ENCODE measurements at places on chromosomes 7 and 10.

DNA sequence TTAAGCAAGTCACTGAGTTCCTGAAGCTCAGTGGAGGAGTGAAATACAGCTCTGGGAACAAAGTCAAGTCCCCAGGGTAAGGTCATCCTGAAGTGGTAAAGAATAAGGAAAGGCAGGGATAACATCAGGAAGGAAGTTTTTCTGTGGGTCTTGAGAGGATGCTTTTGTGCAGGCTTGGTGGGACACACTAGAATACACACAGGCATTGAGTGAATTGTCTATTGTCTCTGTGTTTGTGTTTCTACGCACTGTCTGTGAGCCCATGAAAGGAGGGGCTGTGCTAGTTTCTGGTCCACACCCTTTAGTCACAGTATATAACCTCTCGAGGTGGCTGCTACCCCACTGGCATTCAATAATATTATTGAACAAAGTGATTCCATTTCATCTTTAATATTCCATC lies 95.8 kb upstream of the ABCB5 start:
- no peak for DNase-seq

DNA sequence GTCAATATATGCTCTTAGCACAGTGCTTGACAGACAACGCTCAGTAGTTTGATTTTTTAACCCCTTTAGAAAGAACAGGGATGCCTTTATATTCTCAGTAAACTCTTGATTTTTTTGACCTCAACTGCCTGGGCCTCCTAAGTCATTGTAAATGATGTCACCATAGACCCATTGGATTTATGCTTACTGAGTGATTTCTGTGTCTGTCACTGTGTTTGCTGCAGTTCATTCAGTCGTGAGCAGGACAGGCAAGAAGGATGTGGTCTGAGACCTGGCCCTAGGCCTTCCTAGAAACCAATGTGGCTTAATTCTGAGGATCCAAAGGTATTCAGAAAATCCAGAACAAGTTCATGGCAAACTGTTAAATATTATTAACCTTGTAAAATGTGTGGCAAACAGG lies 868.1 kb downstream of the XPNPEP1 start:
- DNase-seq: no peak

GRCh38 chr7:101146-102046 lies 91.0 kb upstream of the FAM20C start:
- DNase-seq: peak; percentile 70

GRCh38 chr7:26510231-26510957 lies 218.7 kb downstream of the SNX10 start:
- DNase-seq: no peak

DNA sequence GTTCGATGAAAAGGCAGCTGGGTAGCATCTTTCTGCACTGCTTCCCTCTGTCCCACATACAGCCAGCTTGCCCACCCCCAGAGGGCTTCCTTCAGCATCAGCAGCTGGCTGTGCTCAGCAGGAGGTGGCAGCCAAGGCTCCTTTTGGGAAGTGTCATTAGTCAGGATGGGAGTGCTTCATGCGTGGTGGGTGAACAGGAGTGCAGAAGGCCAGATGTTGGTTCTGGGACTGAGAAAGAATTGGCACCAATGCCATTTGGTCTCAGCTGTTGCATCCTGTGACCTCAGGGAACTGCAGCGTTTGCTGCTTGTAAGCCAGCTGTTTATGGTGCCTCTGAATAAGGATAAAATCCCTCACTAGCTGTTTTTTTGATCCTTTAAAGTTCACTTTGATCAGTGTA lies 131.1 kb upstream of the SORCS3 start:
- no peak for DNase-seq

- DNase-seq: no peak
These were observed 7.6 kb downstream of the JMJD1C start for GRCh38 chr10:63458177-63458576.

- DNase-seq: no peak
These were observed 314.6 kb downstream of the CXCL12 start for GRCh38 chr10:44070282-44070681.

- DNase-seq: no peak
These were observed 6.0 kb downstream of the ALOX5 start for GRCh38 chr10:45379891-45380540.

DNA sequence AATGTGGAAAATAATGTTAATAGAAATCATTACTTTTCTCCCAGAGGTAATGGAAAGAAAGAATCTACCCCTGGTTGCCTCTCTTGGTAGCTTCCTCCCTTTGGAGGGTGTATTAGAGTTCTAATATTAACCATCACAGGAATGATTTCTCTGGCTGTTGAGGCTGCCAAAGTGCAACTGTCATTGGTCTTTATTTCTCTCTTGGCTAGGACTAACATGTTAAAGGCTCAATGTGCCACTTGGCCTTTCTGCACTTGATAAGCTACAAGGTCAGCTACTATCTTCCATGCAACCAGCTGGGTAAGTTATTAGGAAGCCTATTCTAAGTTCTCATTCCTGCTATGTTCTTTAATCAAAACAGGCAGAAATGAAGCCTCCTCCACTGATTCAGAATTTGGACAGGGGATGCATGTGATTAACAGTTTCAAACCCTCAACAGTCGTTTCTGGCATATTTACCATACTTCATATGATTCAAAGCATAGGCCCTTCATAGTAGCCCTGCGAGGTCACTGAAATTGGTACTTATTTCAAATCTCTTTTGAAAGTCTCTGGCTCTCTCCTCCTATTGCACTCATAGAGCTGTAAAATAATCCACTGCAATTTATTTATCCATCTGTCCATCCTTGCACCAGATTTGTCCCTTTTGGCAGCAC lies 645.0 kb downstream of the SORCS1 start:
- DNase-seq: peak; percentile 54

DNA sequence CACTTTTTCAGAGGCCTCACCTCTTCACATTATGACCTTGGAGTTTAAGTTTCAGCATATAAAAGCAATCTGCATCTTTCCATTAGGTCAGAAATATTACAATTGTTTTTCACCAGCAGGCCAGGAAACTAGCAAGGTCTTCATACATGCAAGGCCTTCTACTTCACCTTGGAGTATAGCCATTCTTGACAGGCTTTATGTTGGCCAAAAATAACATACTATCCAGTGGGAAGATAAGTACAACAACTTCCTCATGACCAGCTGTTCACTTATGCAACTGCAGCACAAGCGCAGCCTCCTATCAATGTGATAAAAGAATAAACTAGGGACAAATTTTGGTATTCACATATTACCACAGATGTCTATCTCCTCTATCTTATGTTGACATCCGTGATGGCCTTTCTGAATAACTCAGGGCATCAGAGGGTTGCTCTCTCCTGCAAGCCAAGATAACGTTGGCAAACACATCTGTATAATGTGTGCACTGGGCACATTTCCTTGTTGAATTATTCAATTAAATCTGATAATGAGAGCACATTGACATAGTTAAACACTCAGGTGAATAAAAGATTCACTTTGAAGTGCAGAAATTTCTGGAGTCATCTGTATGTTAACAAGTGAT lies 239.8 kb downstream of the FZD1 start:
- no peak for DNase-seq

DNA sequence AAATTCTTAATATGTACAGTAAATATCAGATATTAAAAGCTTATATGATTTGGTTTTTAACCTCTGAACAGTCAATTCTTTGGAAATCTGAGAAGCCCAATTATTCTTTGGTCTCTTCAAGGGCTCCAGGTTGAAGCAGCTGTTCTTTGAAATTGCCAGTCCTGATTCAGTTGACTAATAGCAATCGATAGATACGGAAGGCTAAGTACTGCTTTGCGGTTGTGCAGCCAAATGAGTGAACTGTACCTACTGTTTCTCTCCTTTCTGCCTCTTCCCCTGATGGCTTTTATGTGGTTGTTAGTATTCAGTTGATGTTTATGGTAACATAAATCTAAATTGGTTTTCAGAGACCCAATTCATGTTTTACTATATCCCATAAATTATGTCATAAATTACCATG lies 103.1 kb upstream of the RPA3 start:
- DNase-seq: no peak

- peak; percentile 23 for DNase-seq
These were observed 538 bp downstream of the AHCYL2 start for GRCh38 chr7:129225206-129225930.

- no peak for DNase-seq
These were observed 85.4 kb downstream of the ATXN7L1 start for GRCh38 chr7:105790996-105791395.

DNA sequence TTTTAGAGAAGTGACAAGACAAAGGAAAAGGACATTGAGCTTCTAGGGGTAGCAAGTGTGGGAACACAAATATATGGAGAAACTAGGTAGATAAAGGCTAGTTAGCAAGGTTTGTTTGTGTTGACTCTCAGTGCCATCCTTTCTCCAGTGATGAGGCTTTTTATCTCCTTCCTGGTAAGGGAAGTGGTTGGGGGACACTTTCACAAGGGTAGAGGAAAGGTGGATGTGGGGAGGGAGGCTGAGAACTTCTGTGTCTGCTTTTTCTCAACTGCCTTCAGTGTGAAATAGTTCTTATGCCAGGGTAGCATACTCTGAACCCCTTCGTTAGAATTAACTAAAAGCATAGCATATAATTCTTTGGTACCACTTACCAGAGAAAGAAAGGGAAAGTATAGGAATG lies 93.0 kb upstream of the STRIP2 start:
- no peak for DNase-seq

- no peak for DNase-seq
These were observed 581.4 kb downstream of the TNS3 start for GRCh38 chr7:47000561-47000960.

GRCh38 chr10:68954904-68955303 lies 1.1 kb upstream of the DDX21 start:
- no peak for DNase-seq

GRCh38 chr7:86598311-86598710 lies 45.4 kb upstream of the GRM3 start:
- DNase-seq: no peak

DNA sequence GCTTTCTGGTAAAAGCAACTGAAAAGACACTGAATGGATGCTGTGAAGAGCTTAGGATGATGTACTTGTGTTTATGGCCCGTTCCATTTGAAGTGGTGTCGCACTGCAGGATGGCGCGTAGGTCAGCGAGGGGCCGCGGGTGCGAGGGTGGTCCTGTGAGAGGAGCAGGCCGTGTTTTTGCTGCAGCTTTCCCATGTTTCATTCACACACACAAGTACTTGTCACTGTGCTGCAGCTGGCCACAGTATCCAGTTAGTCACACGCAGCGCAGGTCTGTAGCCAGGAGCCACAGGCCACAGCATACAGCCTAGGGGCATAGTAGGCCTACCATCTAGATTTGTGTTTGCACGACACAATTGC lies 23.2 kb downstream of the WIPI2 start:
- DNase-seq: no peak

DNA sequence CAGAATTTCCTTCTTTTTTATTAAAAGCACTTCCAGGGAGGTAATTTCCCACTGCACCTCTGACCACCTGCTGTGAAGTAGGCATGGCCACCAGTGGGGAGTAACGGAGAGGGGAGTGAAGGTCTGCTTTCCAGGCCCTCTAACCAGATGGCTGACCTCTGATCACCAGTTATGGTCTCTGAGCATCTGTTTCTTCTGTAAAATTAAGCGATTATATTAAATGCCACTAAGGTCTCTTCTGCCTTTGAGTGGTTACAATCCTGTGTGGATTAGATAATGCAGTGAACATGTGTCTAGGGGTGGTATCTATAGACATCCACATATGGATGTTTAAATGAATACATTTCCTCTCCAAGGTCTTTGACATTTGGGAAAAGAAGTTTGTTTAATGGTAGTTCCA lies 199.6 kb downstream of the HERPUD2 start:
- no peak for DNase-seq

GRCh38 chr7:41554481-41554880 lies 148.4 kb downstream of the INHBA start:
- no peak for DNase-seq

DNA sequence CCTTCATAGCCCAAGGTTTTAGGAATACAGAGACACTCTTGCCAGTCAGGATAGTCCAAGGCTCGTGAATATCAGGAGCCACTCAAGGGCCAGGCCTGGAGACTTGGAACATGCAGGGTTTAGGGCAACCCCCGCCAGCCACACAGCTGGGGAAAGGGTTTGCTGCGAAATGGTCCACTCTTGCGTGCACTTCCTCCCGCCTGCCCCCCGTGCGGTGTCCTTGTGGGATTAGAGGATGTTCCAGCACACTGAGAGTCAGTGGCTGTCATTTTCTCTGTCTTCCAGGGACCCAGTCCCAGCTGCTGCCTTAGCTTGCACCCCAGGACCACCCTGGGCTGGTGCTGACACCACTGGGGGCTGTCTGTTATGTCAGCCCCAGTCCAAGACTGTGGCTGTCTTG lies 38.5 kb downstream of the POR start:
- no peak for DNase-seq

DNA sequence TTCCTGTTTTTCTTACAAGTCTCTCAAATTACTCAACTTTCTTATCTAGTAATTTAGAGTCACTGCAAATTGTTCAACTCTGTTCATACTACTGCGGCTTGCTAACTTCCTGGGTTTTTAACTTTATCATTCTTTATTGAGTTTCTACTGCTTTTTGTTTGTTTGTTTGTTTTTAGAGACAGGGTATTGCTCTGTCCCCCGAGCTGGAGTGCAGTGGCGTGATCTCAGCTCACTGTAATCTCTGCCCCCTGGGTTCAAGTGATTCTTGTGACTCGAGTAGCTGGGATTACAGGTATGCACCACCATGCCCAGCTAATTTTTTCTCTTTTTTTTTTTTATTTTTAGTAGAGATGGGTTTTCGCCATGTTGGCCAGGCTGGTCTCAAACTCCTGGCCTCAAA lies 182.9 kb downstream of the TSPAN12 start:
- no peak for DNase-seq

DNA sequence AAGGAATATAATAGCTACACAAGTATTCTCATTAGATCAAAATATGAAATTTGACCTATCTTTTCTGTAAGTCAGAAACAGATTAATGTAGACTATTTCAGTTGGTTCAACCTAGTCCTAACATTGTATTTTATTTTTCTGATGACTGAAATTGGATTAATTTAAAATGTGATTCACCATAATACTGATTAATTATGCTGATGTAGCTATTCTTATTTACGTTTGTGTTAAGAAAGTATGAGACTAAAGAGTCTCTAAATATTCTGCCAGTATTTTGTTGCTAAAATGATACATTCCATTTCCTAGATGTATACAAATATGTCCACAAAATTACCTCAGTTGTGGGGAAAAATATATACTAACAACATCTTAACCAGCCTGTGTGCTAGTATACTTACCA lies 18.3 kb downstream of the MARCHF5 start:
- no peak for DNase-seq

DNA sequence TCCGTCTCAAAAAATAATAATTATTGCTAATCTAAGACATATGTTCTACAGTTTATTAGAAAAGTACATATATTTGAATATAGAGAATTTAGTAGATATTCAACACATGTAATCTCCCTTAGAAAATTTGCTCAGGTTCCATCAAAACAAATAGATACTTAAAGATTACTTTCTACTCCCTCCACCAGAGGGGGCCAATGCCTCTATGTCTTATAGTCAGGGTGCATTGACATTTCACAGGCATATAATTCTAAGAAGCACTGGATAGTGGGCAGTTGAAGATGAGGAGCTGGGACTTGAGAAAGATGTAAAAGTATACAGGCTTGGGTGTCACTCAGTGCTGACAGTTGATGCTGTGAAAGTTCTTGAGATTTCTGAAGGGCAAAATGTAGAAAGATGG lies 301.6 kb upstream of the HPS1 start:
- peak; percentile 34 for DNase-seq

- no peak for DNase-seq
These were observed 62.7 kb downstream of the USP6NL start for GRCh38 chr10:11548768-11549099.

GRCh38 chr7:921071-921461 lies 33.4 kb downstream of the ADAP1 start:
- DNase-seq: no peak
